ENCODE measurements at places on chromosomes 12 and 14.

DNA sequence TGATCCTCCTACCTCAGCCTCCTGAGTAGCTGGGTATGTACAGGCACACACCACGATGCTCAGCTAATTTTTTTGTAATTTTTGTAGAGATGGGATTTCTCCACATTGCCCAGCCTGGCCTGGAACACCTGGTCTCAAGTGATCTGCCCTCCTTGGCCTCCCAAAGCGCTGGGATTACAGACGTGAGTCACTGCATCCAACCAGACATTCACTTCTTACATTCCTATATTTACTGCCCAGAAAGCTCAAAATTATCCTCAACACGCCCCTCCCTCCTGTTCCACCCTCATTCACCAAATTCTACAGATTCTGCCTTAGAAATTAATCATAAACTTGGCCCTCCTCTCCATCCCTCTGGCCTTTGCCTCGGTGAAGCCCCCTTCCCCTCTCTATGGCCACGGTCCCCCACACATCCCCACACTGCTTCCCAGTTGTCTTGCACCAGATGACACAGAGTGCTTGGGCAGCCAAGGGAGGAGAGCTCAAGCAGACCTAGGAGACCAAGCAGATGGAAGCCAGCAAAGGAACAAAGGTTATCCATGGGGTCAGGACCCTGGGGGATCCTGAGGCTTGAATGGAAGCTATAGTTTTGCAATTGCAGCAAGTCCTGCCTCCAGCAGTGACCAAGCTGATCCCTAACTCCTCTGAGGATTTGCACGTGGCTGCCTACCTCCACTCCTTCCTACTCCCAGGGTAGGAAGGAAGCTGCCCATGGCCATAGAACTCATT lies 213.2 kb upstream of the FOXN3 start:
- DNase-seq: no peak

DNA sequence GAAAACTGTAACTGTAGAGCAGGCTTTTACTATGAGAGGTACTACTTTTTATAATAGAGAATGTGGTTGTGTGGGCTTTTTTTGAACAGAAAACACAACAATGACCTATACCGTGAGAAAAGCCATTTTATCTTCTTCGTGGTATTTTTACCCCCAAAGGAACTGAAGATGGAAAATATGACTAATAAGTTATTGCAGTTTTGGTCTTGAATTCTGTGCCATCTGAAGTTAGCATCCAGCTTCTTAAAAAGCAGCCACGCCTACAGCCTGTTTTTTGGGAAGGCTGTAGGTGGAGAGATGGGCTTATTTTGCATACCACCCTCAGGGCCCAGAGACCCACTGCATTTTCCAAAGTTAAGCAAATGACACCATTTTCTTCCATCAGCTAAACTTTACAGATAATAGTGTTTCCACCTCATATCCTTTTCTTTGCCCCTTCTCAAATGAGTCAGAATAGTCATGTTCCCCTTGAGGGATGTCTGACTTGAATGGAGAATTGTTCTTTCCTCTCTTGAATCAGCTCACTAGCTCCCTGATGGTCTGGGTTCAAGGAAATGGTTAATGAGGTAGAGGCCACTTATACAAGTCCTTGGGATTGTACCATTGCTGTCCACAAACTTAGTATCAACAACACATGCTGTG lies 53.0 kb downstream of the TBC1D30 start:
- DNase-seq: no peak

GRCh38 chr12:4607056-4607455 lies 41.8 kb downstream of the AKAP3 start:
- no peak for DNase-seq

GRCh38 chr12:30985814-30986452 lies 59.4 kb downstream of the TSPAN11 start:
- no peak for DNase-seq

DNA sequence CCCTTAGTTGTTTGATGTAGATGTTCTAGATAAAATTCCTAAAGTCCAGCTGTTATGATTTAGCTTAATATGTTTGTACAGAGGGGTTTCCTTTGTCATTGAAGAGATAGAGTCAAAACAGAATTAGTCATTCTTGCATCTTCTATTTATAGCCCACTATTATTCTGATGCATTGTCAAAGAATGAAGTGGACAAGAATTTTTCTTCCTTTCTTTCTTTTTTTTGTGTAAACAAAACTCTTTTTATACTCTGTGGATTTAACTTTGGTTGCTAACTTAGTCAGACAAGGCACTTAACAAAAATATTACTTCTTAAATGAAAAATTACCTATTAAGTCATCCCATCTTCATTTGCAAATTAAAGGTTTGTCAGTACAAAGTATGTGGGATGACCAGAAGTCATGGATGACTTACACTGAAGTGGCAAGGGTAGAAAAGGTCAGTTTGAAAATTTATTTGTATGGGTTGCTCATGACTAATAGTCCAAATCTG lies 215.6 kb upstream of the DDHD1 start:
- no peak for DNase-seq

DNA sequence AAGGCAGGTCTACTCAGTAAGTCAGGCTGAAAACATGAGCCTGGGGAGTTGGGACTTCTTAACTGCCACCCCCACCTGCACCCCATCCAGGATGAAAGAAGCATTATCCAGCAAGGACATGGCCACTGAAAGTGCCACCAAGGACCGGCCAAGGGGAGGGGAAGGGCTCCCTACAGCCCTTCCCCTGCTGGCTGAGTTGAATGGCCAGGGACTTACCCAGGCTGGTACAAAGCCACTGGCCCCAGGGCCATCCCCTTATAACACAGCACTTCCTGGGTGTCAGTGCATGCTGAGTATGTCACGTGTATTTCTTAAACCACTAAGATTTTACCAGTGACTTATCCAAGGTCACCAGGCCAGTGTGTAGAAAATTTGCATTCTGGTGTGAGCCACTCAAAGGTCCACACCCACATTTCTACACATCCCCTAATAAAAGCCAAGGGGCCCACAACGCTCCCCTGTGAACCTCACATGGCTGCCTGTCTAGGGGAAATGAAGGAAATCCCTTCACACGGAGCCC lies 29.3 kb upstream of the ZFP36L1 start:
- DNase-seq: peak; percentile 57

GRCh38 chr14:104546591-104547309 lies 32.8 kb upstream of the C14orf180 start:
- peak; percentile 16 for DNase-seq

DNA sequence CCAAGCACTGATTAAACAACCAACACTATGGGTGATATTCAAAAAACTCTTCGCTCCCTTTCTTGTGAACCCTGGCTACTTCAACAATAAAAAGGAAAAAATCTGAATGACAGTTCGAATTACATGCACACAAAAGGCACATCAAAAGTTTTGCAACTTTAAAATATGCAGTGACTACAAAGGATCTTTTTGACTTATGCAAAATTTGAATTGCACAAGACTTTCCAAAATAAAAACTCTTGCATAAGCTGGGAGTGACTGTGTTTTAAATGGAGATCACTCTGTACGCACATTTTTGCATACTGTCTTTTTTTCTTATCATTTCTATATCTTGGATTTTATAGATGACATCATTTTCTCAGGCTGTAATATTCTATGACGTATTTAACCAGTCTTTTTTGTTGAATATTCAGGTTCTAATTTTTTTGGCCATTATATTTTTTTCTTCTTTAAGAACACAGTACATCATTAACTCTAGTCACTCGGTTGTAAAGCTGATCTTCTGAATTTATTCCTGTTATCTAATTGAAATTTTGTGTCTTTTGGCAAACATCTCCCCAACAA lies 667.6 kb upstream of the TBX3 start:
- DNase-seq: no peak

- no peak for DNase-seq
These were observed 3.8 kb upstream of the SNX6 start for GRCh38 chr14:34633742-34634141.

GRCh38 chr12:69401940-69402339 lies 42.4 kb downstream of the YEATS4 start:
- DNase-seq: no peak

DNA sequence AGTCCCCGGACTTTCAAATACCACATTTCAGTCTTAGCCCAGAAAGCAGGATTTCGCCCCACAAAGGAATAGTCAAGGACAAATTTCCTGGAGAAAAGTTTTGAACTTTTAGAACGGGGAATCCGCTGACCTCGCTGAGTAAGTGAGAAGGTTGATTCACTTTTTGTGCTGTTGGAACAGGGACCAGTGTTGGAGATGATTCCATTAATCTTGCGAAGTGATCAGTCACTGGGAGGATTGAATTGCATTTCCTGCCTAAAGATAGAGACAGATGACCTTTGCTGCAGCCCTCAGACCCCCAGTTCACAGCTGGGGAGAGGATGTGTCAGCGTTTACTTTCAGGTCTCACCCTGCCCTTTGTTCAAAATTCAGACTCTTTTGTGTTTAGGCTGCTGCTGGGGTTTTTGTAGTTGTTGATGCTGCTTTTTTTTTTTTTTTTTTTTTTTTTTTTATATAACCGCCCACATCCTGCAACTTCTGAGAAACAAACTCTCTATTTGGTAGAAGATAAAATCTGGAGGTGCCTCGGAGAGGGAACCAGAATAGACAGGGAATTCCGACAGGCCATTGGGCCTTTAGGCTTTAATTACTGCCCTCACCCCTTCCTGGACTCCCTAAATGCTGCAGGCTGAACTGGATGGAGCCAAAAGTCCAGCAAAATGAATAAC lies 9.8 kb upstream of the KDM2B start:
- DNase-seq: peak; percentile 56

DNA sequence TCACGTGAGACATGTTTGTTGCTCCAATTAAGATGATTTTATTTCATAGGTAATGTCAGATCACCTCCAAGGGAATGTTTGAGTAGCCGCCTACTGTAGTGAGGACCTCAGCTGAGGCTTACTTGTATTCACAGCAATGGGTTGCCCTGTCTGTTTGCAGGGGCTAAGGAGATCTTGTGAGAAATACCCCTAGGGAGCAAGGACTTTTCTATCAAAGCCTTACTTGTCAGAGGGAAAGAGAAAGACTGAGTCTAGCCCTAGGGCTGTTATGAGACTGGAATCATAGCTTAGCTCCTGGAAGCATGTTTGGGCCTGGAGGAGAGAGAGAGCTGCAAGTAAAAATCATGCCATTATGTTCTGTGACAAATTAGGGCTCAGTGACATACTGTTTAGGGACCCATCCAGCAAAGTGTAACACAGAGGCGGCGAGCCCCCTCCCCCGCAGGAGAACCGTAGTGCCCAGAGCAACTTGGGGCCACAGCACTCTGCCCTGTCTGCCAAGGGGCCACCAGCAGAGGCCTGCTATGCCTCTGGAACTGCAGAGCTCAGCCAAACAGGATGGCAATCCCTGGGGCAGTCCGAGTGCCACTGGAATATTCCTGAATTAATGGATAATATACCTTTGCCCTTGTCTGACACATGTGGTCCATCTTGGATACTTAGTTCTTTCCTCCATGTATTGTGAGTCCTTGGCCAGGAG lies 178.8 kb downstream of the DACT1 start:
- DNase-seq: no peak

GRCh38 chr12:17062267-17063036 lies 456.5 kb upstream of the LMO3 start:
- DNase-seq: no peak

GRCh38 chr12:81170072-81170471 lies 92.2 kb downstream of the ACSS3 start:
- DNase-seq: no peak

DNA sequence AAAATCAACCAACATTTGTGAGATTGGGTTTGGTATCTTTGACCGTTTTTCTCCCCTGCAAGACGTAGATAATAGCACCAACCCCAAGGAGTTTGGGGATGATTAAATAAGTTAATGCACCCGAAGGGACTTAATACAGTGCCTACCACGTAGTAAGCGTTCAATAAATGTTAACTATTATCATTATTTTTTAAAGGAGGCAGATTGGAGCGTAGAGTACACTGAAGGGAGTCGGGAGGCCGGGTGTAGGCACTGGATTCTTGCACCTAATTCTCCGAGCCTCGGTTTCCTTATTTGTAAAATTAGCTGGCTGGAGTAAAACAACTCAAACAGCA lies 367 bp upstream of the FRS2 start:
- no peak for DNase-seq

Measured in activated CD4-positive, CD25-positive, alpha-beta regulatory T cell treated with anti-CD3 and anti-CD28 coated beads, Interleukin-2, amount 50 U/mL, for 72 hours (primary cell).